ENCODE measurements at places on chromosomes 1 and 21. TPM values are rescaled to one million over a fixed set of nuclear protein-coding genes. Genes with fewer than 3 reads are reported as not detected.

KNCN gene
- polyA plus RNA-seq: not detected

S100A2 gene
- polyA plus RNA-seq: 3.9 TPM

MYOM3 gene
- 22.1 TPM for polyA plus RNA-seq

MRPS14 gene
- 52.9 TPM for polyA plus RNA-seq

LDLRAD1 gene
- polyA plus RNA-seq: not detected

TRAF3IP3 gene
- polyA plus RNA-seq: 1.7 TPM

ETNK2 gene
- 26.8 TPM for polyA plus RNA-seq

DNA sequence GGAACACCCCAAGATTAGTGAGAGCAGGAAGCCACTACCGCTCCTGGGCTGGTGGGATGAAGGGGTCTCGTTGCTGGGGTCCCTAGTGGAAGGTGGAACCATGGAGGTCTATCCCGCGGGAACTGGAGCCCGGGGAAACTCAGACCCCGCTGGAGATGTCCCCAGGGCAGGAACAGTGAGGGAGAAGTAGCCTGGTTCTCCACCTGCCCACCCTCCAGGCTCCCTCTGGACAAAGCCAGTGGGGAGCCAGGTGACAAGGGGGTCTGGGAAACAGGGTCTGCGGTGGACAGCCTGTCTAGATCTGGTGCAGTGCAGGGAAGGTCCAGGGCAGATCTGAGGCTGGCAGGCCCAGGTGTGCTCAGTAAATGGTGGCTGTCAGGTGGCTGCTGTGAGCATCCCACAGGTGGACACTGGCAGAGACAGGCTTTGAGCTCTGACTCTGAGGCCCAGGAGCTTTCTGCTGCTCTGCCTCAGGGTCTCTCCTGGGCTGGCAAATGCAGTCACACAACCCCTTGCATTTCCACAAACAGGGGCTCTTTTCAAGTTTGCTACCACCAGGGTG, 88.0 kb upstream of the TLR5 start:
- no peak for DNase-seq

DNA sequence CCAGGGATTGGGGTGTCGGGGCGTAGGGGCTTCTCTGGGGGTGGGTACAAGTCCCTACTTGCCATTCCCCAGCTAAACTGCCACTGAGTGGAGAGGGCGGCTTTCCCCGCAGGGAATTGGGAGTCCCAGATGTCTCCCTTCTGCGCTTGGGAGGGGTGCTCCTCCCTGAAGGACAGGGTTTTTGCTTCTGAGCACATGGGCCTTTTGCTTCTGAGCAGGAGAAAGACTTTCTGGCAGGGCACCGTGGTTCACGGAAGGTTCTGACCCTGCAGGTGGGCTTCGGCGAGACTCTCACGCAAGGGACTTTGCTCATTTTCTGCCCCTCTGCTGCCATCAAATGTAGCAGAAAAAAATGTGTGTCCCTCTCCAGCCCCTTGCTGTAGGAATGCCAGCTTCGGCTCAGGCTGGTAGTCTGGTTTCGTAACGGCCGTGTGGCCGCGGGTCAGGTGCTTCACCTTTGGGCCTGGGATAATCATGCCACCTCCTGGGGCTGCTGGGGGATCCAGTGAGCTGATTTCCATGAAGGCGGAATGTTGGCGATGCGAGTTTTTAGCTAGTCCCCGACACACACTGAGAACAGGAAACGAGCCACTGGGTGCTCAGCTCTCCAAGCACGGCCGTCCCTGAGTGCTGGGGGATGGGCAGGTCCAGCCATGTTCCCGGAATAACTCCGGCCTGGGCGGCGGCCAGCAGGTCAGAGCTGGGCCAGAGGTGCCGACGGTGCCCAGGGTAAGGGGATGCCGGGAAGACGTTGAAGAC, 364.0 kb downstream of the CAMTA1 start:
- no peak for DNase-seq

DNA sequence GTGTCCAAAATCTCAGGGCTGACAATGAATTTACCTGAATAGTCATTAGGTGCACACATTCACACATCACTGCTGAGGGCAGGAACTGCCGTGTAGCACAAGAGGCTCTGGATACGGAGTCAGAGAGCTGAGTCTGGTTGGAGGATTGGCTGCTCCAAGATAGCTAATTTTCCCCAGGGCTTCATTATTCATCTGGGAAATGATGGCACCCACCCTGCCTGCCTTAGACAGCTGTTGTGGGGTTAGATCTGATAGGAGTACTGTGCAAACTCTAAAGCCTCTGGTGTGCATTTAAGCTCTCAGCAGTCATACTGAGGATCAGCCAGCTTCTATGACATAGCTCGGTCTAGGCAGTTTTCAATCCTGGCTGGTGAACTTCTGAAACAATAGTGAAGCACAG, 67.0 kb downstream of the LMX1A start:
- no peak for DNase-seq

DNA sequence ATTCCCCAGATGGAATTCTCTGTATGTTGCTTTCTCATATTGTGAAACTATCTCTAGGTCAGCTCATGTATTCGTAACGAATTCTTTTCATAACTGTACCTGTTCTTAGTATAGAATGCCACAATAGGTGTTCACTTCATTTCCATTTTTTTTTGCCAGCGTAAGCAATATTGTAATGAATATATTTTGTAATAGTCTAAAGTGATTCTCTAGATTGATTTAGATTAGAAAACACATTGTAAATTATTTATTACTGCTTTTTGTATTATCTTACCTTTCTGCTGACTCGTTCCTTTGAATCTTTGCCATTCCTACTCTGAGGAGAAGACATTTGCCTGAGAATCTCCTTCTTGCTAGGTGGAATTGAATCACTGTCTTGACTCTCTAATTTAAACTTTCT, 14.8 kb downstream of the PDC start:
- no peak for DNase-seq

DNA sequence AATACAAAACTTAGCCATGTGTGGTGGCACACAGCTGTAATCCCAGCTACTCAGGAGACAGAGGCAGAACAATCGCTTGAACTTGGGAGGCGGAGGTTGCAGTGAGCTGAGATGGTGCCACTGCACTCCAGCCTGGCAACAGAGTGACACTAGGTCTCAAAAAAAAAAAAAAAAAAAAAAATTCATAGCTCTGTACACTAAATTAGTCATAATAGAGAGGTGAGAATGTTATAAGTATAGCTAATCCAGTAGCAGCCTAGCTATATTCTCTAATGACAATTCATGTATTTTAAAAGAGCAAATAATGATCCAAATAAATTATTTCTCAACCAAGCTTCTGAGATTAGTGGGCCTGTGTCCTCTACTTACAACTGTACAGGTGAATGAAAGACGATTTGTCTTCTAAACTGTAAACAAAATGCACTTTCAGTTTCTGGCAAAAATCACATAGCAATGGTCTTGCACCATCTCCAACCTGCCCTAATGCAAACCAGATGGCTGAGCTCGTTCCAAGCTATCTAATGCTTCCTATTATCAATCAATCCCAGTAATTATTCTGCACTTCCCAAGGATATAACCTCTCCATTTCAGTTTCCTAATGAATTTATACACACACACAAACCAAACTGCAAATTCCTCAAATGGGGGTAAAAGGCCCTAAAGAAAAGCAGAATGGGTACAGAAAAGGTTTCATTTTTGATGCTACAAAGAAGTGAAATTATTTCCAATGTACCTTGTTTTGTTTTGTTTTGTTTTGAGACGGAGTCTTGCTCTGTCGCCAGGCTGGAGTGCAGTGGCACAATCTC, 56.5 kb downstream of the GATAD2B start:
- DNase-seq: no peak

- DNase-seq: no peak
These were observed 20.4 kb upstream of the LAMC1 start for GRCh38 chr1:183002797-183003196.

- peak; percentile 17 for DNase-seq
These were observed 1662.4 kb upstream of the B3GALT2 start for GRCh38 chr1:194848846-194849245.

DNA sequence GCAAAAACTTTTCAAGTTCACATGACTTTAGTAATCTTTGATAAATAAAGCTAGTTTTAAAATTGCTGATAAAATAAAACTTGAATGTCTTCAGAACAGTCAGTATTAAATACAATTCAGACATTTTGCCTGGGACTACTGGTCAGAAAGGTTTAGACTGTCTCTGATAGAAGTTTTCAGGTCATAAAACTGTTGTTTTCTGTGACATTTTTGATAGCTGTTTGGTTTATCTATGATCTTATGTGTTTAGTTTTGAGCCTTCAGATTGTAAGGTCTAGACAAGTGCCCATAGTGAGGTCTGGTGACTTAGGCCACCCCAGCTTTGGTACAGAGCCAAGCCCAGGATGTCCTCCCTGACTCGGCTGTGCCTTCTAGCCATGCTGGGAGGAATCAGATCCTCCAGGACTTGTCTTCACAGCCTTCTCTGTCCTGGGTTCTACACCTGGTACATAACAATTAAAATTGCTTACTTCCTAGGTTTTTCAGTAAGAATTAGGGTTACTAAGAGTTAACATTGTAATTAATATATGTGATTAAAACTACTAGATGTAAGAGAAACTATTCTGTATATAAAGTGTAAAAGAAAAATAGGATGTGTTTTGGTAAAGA, 15.1 kb upstream of the DNAH14 start:
- no peak for DNase-seq

GRCh38 chr1:31618916-31619846, 1.7 kb downstream of the HCRTR1 start:
- no peak for DNase-seq

GRCh38 chr1:45033356-45033755, 21.3 kb downstream of the UROD start:
- no peak for DNase-seq

All from left kidney (tissue), 8 donors.